HFF-Myc (cell line): ENCODE measurements at places on chromosomes 3 and 15.
A peak's percentile ranks its signal among the peaks of the same experiment; 100 is the strongest.

- no peak for DNase-seq
Observed at GRCh38 chr3:51388286-51389029, 2.6 kb upstream of the RBM15B start.

DNA sequence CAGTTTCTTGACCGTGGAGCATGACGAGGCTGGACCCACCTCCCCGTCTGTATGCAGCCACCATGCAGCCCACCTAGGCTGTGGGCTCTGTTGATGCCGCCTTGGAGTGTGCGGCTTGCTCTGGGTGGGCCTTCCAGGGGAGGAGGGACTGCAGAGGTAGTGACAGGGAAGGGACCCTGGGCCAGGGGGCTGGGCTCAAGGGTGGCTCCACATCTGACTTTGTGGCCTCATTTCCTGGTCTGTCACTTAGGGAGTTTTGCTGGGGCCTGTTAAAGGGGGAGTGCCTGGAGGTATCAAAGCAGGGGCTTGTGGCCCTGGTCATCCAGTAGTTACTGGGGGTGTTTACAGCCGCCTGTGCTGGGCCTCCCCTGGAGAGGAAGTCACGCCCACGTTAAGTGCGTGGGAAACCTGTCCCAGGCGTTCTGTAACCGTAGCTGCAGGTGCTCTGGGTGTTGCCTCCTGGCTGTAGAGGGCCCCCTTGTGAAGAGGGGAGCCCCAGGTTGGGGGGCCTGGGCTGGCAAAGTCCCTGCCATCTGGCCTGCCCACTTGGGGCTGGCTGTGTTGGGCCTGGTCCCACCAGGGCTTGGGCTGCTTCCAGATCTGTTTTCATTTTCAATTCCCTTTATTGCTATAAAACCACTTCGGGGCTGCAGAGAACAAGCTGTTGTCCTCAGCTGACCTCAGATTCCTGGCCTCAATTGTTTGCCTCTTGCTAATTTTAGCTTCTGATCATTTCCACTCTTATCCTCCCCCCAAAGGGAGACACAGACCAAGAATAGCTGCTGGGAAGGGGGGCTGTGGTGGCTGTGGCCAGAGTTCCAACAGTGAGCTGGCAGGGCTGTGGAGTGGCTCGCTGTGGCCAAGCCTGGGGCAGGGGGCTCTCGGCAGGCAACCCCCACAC is 26.5 kb downstream of the KLF13 start:
- no peak for DNase-seq

DNA sequence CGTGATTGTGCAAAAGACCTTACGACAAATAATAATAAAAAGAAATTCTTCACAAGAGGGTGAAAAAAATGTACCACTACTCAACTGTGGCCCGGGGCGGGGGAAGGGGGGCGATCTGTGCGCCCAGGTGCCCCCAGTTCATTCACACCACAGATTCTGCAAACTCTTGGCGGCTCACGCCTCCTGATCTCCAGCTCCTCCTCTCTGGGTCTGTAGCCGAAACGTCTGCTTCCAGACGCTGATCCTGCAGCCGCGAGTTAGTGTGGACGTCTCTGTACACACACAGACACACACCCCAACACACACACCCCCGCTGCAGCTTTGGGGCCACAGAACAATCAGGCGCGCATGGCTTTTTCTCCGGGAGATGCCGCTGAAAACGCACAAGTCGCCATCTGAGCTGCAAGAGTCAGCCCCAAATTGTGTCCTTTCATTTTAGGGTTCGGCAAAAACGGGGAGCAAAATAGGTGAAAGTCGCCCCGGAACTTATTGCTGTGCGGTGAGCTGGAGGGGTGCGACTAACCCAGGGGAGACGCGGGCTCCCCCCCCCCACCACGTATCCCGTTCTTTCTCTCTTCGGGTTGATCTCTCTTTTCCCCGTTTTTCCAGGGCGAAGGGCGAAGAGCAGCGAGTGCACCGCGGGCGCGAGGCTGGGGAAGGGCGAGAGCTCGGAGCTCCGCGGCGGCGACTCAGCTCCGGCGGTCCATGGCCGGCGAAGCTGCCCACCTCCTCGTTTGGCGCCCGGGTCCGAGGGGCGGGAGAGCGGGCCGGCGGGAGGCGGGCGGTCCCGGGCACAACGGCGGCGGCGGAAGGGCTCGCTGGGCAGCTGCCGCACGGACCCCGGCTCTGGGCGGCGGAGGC is 505 bp upstream of the WNT5A start:
- no peak for DNase-seq

- no peak for DNase-seq
Observed at GRCh38 chr15:68667800-68668625, 89.2 kb downstream of the CORO2B start.

GRCh38 chr3:141388823-141389621 is 20.7 kb downstream of the ZBTB38 start:
- no peak for DNase-seq

- no peak for DNase-seq
Observed at GRCh38 chr3:114308830-114309229, 15.0 kb downstream of the TIGIT start.

GRCh38 chr3:38019658-38020341 is 9.6 kb downstream of the PLCD1 start:
- no peak for DNase-seq

GRCh38 chr15:92097474-92098178 is 244.1 kb downstream of the SLCO3A1 start:
- DNase-seq = peak; percentile 11

- no peak for DNase-seq
Observed at GRCh38 chr3:156674911-156675829, 780 bp downstream of the TIPARP start.

DNA sequence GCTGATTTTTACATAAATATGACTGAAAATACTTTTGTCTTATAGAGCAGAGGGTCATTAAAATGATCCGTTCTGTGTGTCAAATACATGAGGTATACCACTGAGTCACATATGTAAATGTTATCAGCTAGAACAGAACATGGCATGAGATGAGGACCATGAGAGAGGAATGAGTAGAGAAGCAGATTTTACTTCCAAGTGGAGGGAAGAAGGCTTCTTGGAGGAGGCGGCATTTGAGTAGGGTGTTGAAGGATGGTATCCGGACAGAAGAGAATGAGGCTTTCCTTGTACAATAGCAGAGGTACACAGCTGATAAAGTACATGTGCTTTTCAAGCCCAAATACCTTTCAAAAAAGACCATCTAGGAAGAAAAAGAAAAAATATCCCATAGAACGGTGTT is 4.8 kb downstream of the LIPC start:
- no peak for DNase-seq

GRCh38 chr3:121072133-121072532 is 164.1 kb downstream of the STXBP5L start:
- DNase-seq = no peak

DNA sequence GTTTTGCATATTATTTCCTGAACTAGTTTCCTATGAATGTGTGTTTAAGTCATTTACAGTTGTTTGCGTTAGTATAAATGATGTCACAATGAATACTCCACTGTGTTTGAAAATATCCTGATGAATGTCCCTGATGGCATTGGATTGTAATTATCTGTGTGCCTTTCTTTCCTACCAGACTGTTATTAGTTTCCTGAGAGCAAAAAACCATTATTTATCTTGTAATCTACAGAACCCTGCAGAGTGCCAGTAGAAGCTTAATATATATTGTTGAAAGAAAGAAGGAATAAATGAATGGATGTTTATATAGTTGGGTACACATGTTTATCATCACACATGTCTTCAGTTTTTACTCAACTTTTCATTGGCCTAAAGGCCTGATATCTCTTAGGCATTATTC is 312.6 kb downstream of the AGBL1 start:
- no peak for DNase-seq

- no peak for DNase-seq
Observed at GRCh38 chr3:125054449-125055329, 1.1 kb downstream of the HEG1 start.

DNA sequence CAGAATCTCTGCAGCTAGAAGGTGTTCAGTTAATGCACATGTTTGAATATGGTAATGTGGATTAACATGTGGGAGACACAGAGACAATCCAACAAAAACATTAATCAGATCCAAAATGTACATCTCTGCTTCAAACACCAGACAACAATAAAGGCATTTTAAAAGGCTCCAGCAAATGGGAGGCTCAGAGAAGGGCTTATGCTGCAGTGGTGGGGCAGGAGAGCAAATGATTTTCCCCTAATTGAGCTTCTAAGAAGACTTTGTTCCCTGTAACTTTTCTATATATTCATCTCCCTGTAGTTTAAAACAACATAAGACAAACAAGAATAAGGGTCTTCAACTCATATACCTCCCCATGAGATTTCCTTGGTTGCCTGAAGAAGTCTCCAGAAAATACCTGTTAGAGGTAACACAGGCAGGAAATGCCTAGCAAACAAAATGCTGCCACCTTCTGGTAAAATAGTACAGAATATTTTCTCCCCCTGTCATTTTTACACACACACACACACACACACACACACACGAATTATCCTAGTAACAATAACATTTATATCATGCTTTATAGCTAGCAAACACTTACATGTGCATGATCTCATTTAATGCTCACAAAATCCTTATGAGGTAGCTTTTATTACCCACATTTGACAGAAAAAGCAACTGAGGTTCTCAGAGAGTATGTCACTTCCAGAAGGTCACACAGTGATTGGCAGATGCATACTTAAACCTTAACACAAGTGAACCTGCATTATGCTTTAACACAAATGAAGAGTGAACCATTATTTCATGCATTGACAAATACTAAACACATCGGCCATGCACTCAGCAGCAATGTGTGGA is 123.4 kb upstream of the MB21D2 start:
- no peak for DNase-seq

DNA sequence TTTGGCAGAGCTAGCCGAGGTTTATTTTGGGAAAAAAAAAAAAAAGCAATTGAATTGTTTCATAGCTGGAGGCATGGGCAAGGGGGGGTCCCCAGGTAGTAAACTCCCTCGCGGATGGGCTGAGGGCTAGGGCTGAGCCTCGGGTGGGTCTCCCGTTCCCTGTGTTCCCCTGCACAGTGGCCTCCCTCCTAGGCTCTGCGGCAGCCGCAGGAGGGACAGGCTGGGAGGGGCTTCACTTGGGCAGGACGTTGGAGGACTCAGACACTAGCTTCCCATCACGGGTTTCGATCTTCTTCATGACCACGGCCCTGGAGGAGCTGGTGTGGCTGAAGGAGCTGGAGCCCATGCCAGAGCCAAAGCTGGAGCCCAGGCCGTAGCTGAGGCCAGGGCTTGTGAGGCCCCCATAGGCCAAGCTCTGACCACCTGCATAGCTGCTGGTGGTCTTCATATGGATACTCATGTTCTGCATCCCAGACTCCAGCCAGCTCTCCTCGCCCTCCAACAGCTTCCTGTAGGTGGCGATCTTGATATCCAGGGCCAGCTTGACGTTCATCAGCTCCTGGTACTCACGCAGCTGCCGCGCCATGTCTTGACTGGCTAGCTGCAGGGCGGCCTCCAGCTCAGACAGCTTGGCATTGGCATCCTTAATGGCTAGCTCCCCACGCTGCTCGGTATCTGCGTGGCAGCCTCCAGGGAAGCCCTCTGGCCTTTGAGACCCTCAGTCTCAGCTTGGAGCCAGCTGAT is 64.0 kb upstream of the CDAN1 start:
- DNase-seq = no peak

- DNase-seq = no peak
Observed at GRCh38 chr3:181687190-181687589, 24.5 kb upstream of the SOX2 start.

- DNase-seq = no peak
Observed at GRCh38 chr15:52567871-52568600, 794 bp downstream of the ARPP19 start.

DNA sequence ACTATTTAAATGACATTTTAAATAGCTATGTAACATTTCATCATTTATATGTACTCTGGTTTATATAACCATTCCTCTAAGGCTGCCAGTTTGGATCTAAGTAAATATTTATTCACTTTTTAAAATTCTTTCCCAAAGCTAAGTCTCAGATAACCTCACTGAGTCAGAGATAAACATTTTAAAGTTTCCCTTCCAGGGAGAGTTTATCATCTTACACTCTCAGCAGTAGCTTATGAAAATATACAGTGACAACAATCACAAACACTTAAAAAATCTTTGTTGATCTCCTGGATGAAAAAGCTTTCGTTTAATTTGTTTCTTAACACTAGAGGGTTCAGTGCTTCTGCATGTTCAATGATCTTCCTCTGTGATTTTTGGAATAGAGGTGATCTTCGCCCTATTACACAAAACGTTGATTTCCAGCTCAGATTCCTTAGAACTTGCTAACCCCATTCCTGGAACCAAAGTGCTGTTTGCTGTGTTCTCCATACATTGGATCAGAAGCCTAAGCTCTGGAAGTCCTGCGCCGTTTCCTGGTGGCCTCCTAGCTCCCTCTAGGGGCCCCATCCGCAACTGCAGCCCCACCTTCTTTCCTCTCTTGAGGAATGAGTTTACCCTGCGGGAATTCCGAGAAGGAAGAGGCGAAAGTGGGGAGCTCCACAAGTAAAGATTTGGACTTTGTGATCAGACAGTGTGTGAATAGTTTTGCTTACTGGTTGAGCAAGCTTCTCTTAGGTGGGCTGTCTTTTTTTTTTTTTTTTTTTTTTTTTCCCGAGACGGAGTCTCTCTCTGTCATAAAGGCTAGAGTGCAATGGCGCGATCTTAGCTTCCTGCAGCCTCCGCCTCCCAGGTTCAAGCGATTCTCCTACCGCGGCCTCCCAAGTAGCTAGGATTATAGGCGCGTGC is 29.3 kb upstream of the SACM1L start:
- DNase-seq = no peak

DNA sequence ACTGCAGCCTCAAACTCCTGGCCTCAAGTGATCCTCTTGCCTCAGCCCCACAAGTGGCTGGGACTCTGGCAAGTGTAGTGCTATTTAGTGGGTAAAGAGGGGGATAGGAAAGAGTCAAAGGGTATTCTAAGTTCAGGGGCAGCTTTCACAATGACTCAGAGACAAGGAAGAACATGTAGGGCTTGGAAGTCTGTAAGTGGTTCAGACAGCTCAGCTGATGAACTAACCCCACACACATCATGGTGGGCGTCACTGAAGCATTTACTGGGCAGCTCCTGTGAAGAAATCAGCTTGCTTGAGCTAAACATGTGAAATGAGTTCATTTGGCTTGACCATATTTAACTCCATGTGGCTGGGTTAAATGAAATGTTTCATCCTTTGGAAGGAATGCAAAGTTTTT is 34.6 kb upstream of the THSD4 start:
- DNase-seq = peak; percentile 43

DNA sequence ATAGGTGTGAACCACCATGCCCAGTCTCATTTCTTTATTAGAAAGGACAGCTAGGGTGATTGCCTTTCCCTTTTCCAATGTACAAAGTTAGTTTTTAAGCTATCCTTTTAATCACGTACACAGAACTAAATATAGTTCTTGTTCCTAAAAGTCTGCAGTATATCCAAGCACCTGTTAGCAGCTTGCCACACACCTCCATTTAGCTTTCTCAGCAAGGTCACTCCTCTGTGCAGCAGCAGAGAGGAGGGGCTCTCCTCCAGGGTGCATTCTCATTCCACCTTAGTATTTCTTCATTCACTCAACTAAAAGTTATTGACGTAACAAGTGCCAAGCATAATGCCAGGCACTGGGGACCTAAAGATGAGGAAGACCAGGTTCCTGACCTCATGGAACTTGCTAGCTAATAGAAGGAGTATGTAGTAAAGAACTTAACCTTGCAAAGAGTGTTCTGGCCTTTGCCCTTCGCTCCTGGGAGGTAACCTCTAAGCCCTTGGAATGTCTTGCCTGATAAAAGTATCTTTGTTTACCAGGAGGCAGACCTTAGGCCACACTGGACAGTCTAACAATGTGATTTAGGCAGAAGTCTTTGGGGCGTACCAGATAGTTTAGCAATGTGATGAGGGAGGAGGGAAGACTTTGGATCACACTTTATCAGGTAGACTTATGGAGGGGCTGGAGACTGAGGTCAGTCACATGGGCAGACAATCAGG is 12.7 kb upstream of the PTPN9 start:
- DNase-seq = no peak

- no peak for DNase-seq
Observed at GRCh38 chr15:40754574-40754882, 526 bp downstream of the RMDN3 start.
